ENCODE measurements at places on chromosomes 1 and 21.

DNA sequence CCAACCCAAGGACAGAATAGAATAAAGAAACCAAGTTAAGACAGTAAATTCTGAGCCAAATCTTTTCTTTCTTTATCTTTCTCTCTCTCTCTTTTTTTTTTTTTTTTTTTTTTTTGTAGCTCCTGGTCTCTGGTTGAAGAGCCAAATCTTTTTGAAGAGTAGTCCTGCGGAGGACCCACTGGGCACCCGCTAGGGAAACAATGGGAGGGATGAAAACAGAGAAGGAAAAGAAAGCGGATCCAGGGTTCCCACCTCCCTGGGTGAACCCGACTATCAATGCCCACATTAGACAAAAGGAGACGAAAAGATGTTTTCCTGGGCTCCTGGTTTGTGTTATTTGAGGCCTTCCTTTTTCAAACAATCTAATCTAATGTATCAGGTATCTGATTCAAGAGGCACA lies 49.8 kb upstream of the FBXO28 start:
- DNase-seq = no peak

DNA sequence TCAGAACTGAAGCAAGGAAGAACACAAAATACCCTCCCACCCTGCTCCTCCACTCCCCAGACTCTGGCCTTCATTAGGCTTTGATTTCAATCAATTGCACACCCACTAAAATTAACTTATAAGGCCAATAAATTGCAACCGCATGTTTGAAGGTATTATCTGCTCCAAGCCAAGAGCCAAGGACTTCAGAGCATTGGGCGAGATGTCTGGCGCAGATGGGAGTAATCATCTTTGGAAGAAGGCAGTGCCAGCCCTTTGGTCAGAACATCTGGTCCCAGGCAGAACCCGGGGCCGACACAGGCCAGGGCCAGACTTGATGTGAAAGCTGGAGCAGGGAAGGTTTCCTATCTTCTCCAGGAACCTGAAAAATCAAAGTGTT lies 60.0 kb downstream of the SLC66A1 start:
- DNase-seq = no peak

DNA sequence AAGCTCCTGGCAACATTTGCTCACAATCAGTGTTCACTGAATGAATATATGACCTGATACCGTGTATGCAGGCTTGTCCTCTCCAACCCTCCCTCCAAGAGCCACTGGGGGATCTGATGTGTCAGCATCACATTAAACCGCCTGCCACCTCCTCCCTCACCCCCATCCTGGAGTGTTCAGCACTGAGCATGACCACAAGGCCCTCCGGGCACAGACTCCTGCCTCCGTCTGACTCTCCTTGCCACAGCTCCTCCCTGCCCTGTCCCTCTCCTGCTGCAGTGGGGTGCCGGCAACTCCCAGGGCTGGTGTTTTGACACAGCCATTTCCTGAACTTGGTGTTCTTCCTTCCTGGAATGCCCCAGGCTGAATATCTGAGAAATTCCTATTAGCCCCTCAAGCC lies 136.7 kb downstream of the FCRL5 start:
- no peak for DNase-seq

GRCh38 chr1:32881291-32881690 lies 5.0 kb upstream of the HPCA start:
- DNase-seq = no peak

- DNase-seq = no peak
Measured at GRCh38 chr1:85144351-85144750, 56.5 kb downstream of the SYDE2 start.

DNA sequence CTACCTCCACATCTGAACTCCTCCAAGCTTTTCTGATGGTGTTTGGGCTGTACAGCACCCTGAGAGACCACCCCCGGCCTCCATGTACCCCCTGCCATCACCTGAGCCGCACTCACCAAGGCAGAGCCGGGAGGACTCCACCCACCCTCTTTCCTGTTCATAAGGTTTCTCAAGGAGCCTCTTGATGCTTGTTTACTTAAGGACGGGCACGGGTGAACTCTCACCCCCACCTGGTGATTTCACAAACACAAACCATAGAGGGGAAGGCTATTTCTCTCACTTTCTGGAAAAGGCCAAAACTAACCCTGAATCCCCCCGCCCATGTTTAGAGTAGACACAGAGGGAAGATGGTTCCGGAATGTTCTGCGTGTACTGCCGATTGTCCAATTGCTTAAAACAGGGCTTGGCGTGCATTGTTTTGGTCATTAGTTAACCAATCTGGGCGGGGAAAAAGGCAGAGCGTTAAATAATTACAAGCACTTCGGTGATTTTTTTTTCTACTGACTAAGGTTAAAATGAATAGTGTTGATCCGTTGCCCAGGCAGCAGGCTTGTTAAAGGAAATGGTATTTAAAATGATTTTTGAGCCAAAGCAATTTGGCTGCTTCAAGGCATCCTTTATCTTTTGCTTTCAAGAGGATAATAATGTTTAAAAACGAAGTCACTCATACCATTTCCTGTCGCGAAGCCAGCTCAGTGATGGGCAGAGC lies 279.8 kb upstream of the VAMP3 start:
- DNase-seq = no peak

GRCh38 chr1:217322834-217323233 lies 308.1 kb downstream of the GPATCH2 start:
- no peak for DNase-seq

Measured in iPS-NIHi11 (cell line).